Activated T-cell treated with anti-CD3 and anti-CD28 coated beads, Interleukin-2, amount 50 U/mL, for 72 hours (primary cell): ENCODE measurements at places on chromosomes 4 and X. TPM values are rescaled to one million over a fixed set of nuclear protein-coding genes. Genes with fewer than 3 reads are reported as not detected.
A peak's percentile ranks its signal among the peaks of the same experiment; 100 is the strongest.

- H3K27me3 ChIP-seq = no peaks in the 10 kb centered on the region
- H3K4me3 ChIP-seq = no peak overlapping the region
- peaks cover 38% of the 10 kb centered on the region for H3K4me1 ChIP-seq
These were observed 5.4 kb downstream of the ALPK1 start for GRCh38 chr4:112302320-112303274.

DNA sequence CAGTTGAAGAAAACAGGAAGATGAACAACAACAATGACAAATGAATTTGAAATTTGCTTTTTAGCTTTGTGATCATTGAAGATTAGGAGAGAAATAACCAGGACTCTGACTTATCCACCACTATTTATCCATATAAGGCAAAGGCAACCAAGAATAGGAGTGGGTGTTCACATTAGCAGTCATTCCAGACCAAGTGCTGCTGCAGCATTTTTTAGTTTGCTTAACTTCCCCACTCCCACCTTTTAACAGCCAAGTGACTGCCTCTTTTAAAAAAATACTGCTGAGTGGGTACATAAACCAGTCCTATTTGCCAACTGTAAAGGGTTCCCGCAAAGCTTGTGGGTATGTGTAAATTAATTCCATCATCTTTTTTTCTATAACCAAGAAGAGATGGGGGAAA is 230.9 kb downstream of the IQCM start:
- no peaks in the 10 kb centered on the region for H3K36me3 ChIP-seq
- H3K27ac ChIP-seq = no peak overlapping the region
- no peaks in the 10 kb centered on the region for H3K27me3 ChIP-seq
- H3K4me3 ChIP-seq = no peak overlapping the region
- no peaks in the 10 kb centered on the region for H3K4me1 ChIP-seq

DNA sequence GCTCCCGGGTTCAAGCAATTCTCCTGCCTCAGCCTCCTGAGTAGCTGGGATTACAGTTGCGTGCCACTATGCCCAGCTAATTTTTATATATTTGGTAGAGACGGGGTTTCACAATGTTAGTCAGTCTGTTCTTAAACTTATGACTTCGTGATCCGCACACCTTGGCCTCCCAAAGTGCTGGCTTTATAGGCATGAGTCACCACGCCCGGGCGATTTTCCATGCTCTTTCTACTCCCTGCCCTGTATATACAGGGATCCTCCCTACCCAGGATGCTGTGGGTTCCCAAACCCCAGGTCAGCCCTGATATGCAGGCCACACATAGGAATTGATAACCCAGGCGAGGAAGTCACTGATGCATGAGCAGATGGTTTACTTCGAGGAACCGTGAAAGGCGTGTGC is 31.4 kb downstream of the SSX5 start:
- no peak overlapping the region for H3K27ac ChIP-seq
- H3K27me3 ChIP-seq = peaks cover 41% of the 10 kb centered on the region
- DNase-seq = no peak
- no peak overlapping the region for H3K4me3 ChIP-seq
- H3K36me3 ChIP-seq = no peaks in the 10 kb centered on the region

GRCh38 chr4:20698820-20699219 is 1.4 kb upstream of the PACRGL start:
- DNase-seq = no peak
- H3K36me3 ChIP-seq = no peaks in the 10 kb centered on the region
- H3K27me3 ChIP-seq = no peaks in the 10 kb centered on the region
- H3K27ac ChIP-seq = no peak overlapping the region
- H3K4me1 ChIP-seq = peaks cover 32% of the 10 kb centered on the region

GRCh38 chrX:11888421-11888820 is 130.4 kb downstream of the MSL3 start:
- H3K27ac ChIP-seq = no peak overlapping the region
- no peaks in the 10 kb centered on the region for H3K27me3 ChIP-seq
- no peaks in the 10 kb centered on the region for H3K36me3 ChIP-seq
- H3K4me1 ChIP-seq = no peaks in the 10 kb centered on the region
- H3K4me3 ChIP-seq = no peak overlapping the region
- DNase-seq = no peak

GRCh38 chr4:123133397-123134050 is 211.1 kb upstream of the NUDT6 start:
- no peak overlapping the region for H3K27ac ChIP-seq
- no peaks in the 10 kb centered on the region for H3K4me1 ChIP-seq
- H3K27me3 ChIP-seq = no peaks in the 10 kb centered on the region

DNA sequence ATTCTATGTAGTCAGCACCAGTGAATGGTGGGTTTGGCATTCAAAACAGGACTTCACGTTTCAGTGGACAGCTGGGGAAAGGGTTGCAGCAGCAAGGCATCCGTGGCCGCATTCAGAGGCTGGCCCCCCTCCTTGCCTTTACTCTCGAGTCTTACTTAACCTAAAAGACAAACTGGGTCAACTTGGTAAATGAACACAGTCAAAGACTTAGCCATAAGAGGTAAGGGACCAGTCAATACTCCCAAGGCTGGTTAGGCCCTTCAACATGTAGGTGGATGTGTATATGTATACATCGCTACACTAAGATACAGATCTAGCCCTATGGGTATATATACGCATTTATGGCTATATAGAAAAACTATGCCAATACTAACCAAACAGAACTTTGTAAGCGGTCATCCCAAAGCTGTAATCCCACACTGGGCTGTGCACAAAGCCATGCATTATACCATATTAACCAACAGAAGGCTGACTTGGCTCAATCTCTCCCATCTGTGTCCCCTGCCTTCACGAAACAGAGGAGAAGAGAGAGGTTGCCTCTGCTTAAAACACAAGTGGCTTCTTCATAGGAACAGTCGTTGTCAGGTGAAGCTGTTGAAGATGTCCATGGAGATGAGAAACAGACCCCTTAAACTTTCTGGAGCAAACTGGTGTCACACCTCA is 61.9 kb downstream of the TSC22D3 start:
- peaks cover 71% of the 10 kb centered on the region for H3K4me1 ChIP-seq
- peaks cover 3% of the 10 kb centered on the region for H3K36me3 ChIP-seq
- peak overlapping the region; percentile 33 for H3K4me3 ChIP-seq
- DNase-seq = no peak
- H3K27ac ChIP-seq = no peak overlapping the region

DNA sequence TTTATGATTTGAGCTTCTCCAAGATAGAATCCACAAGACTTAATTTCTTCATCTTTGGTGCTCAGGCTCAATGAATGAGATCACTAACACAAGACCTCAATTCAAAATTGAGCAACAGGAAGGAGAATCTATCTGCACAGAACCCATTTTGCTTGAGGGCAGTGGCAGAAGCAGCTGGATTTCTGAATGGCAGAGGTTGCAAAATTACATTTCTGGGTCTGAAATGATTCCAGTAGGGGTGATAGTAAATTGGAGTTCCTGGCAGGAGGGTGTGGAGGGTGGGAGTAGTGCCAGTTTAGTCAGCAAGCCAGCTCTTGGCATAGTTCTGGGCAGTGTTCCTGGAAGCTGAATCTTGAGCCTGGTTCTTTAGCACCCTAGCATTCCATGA is 281.1 kb downstream of the SLC7A11 start:
- H3K4me1 ChIP-seq = no peaks in the 10 kb centered on the region
- H3K27me3 ChIP-seq = no peaks in the 10 kb centered on the region
- H3K4me3 ChIP-seq = no peak overlapping the region
- no peak overlapping the region for H3K27ac ChIP-seq
- H3K36me3 ChIP-seq = no peaks in the 10 kb centered on the region
- no peak for DNase-seq

- peaks cover 26% of the 10 kb centered on the region for H3K4me1 ChIP-seq
- H3K27ac ChIP-seq = peak overlapping the region; percentile 83
- DNase-seq = peak; percentile 29
- peaks cover 6% of the 10 kb centered on the region for H3K36me3 ChIP-seq
These were observed 28.2 kb upstream of the CENPU start for GRCh38 chr4:184762100-184762499.

The GPR143 gene
- total RNA-seq = not detected

The CYSLTR1 gene
- 6.6 TPM for total RNA-seq

The EDNRA gene
- total RNA-seq = 0.34 TPM

The POU3F4 gene
- total RNA-seq = not detected

The ARL9 gene
- 0.29 TPM for total RNA-seq

The PUDP gene
- total RNA-seq = 22.3 TPM

The EOLA1 gene
- total RNA-seq = 28.1 TPM

The TRIML2 gene
- not detected for total RNA-seq

The DKC1 gene
- total RNA-seq = 111 TPM
